Stimulated activated CD8-positive, alpha-beta memory T cell treated with anti-CD3 and anti-CD28 coated beads, Interleukin-4, amount 100 ng/mL, for 1 hour (primary cell): ENCODE measurements at places on chromosomes 4 and X.
A peak's percentile ranks its signal among the peaks of the same experiment; 100 is the strongest.

DNA sequence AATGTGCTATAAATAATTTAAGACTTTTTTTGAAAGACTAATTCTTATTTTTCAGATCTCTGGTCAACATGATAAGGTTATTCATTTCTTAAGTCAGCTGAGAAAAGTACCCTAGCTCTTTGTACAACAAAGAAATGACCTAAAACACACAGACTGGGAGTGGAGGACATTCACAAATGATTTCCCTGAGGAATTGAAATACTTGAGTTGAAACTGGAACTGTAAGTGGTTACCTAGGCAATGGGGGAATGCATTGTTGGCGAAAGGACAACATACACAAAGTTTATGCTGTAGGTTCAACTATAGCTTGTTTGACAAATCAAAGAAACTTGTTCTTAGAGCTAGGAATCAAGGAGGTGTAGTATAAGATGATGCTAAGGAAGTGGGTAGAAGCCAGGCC, 915.5 kb downstream of the FAT4 start:
- DNase-seq = no peak

DNA sequence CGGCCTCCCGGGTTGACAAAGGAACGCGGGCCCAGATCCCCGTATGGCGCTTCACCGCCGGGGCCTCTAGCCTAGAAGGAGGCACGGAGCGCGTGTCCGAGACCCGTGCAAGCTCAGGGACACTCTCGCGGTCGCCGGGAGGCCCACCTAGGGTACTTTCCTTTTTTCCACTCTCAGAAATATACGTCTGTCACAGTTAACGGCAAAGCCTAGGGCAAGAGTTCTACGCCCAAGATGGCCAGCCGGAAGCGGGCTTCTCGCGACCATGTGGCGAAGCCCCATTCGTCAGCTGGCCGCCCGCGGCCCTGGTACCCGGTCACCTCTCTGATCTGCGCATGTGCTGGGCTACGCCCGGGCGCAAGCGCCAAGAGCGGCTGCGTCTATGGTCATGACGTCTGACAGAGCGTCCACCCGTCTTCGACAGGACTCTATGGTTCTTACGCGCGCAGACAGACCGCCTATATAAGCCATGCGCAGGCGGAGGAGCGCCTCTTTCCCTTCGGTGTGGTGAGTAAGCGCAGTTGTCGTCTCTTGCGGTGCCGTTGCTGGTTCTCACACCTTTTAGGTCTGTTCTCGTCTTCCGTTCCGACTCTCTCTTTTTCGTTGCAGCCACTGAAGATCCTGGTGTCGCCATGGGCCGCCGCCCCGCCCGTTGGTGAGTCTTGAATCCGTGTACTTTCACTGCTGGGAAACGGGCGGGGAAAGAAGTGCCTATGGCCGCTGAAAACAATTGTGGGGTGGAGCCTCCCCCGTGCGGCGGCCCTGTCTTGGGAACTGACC, at the start of gene RPL10:
RPL10 (plus strand) TSS at position 490 of the 780 bp plus-strand sequence; CDS start at position 633, 143 bp downstream.
- DNase-seq = peak; percentile 61

DNA sequence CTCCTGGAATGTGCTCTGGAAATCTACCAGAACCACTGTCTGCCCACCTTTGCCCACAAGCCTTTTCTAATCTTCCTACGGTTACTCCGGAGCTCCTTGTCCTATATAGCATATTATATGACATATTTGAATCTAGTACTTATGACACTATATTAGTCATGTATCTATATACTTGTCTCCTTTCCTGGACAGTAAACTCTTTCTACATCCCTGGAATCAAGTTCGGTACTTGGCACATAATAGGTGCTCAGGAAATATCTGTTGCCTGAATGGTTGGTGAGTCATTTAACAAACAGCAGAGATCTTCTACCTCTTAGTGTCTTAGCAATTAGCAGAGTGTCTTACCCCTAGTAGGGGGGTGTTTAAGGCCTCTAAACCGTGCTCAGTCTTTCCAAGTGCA, 123.6 kb downstream of the RELL1 start:
- DNase-seq = no peak

GRCh38 chrX:413322-414201, 26.9 kb upstream of the PPP2R3B start:
- no peak for DNase-seq

- DNase-seq = no peak
Measured at GRCh38 chr4:84146300-84146959, 352.7 kb downstream of the NKX6-1 start.

DNA sequence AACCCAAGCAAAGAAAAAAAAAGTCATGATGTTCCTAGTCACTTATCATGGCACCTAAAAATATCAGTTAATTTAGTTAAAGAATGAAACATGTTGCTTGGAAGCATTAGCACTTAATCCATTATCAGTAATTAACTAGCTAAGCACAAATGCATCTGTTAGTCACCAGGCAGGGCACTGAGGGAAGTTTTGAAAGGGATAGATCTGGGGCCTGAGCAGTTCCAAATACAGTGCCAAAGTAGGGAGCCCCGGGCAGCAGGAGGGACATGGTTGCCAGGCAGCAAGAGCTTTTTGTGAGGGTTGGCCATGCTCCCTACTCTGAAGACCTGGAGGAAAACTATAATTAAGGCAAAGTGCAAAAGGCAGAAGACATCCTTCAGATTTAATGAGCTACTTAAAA, 62.0 kb downstream of the PHKA1 start:
- no peak for DNase-seq

GRCh38 chr4:24642981-24643547, 58.7 kb upstream of the DHX15 start:
- DNase-seq = no peak

DNA sequence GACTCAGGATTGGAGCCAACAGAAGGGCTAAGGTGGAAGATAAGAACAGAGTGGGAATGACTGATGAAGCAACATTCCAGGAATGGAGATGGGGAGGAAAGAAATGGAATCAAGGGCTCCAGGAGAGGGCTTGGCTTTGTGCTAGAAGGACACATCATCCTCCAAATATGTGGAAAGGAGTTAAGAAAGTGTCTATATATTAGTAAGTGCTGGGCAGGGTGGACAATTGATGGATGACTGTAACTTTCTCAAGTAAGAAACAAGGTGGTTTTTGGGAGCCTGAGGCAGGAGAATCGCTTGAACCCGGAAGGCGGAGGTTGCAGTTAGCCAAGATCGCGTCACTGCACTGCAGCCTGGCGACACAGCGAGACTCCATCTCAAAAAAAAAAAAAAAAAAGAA, 71.6 kb upstream of the NFKB1 start:
- no peak for DNase-seq

DNA sequence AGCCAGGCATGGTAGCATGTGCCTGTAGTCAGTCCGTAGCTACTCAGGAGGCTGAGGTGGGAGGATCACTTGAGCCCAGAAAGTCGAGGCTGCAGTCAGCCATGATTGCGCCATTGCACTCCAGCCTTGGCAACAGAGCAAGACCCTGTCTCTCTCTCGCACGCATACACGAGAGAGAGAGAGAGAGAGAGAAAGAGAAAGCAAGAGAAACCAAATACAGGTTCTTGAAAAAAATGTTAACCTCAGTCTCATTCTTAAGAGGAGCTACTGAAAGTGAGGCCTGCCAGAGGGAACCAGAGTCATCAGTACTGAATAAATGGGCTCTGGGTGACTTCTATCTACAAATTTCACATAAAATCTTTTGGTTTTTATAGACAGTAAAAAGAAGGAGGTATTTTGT, 42.9 kb downstream of the KIAA0232 start:
- no peak for DNase-seq

GRCh38 chrX:120768681-120769080, 107.0 kb downstream of the CT47B1 start:
- DNase-seq = no peak

- peak; percentile 41 for DNase-seq
Measured at GRCh38 chr4:10461091-10461849, 4.0 kb upstream of the ZNF518B start.
